ENCODE measurements at places on chromosomes 3 and 15.

GRCh38 chr3:44814751-44815150 lies 47.0 kb upstream of the TMEM42 start:
- no peak for DNase-seq

GRCh38 chr3:126197854-126198584 lies 17.6 kb upstream of the ALDH1L1 start:
- peak; percentile 57 for DNase-seq

- DNase-seq: no peak
Observed at GRCh38 chr15:66798426-66799061, 96.5 kb downstream of the SMAD6 start.

DNA sequence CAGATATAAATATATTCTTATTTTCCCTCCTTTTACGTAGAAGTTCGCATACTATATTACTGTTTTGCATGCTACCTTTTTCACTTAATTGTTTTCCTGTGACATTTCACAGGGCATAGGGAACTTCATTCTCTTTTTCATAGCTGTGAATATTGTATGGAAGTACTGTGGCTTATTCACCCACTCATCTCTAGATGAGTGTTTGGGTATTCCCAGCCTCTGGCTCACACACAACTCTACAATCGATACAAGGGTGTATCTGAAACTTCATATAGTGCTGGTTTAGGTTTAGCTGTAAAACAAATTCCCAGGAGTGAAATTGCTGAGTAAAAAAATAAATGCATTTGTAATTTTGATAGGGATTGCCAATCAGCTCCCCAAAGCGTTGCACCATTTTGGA lies 55.3 kb upstream of the MAGI1 start:
- no peak for DNase-seq

- DNase-seq: no peak
Observed at GRCh38 chr3:24985668-24986067, 442.4 kb upstream of the RARB start.

GRCh38 chr3:100316641-100317069 lies 17.9 kb upstream of the NIT2 start:
- peak; percentile 5 for DNase-seq

GRCh38 chr15:94745371-94745770 lies 514.0 kb downstream of the MCTP2 start:
- DNase-seq: no peak

DNA sequence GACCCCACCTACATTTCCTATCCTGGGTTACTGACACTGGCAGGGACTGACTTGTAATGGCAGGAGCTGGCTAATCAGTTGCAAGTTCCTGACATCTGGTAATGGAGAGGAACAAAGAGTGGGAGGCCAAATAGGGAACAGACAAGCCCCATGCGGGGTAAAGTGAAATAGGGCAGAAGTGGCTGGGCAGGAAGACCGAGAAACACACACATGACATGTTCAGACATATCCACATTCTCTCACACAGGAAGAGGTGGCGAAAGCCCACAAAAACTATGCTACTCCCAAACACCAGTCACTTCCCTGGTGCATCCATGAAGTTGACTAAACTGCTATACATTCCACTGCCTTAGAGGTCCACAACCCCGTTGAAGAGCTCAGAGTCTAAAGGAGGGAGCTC lies 394.1 kb upstream of the TBL1XR1 start:
- peak; percentile 55 for DNase-seq

DNA sequence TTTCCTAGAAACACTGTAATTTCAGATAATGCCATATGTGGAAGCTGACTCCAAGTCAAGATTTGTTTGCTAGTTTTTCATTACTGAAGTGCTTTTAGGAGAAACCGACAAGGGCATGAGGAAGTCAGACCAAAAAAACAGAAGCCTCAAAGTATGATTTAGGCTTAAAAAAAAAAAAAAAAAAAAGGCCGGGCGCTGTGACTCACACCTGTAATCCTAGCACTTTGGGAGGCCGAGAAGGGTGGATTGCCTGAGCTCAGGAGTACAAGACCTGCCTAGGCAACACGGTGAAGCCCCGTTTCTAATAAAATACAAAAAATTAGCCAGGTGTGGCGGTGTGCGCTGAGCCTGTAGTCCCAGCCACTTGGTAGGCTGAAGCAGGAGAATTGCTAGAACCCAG lies 11.6 kb downstream of the RPL15 start:
- no peak for DNase-seq

- no peak for DNase-seq
Observed at GRCh38 chr3:182789371-182789770, 3.9 kb upstream of the ATP11B start.

- DNase-seq: peak; percentile 63
Observed at GRCh38 chr15:52709187-52709981, 30.2 kb upstream of the ATOSA start.

DNA sequence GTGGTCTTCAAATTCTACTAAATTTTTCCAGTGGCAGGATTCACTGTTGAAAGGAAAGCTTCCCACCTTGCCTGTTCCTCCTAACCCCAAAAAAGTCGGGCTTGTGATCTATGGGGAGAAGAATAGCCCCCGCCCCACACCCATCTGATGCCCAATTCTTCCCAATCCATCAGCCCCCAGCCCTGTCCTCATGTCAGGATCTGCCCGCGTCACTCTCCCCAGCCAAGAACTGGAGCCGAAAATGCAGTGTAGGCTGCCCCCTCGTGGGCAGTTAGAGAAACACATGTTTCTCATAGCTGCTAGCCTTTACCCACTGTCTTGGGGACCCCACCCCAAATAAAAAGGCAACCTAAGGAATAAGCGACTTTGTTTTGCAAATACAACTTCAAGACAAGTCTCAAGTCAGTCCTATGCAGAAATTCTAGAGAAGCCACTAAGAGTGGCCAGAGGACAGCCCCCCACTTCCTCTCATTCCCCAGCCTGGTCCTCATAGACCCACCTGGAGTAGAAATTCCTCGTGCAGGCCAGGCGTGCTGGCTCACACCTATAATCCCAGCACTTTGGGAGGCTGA lies 13.0 kb upstream of the CSK start:
- DNase-seq: peak; percentile 51

DNA sequence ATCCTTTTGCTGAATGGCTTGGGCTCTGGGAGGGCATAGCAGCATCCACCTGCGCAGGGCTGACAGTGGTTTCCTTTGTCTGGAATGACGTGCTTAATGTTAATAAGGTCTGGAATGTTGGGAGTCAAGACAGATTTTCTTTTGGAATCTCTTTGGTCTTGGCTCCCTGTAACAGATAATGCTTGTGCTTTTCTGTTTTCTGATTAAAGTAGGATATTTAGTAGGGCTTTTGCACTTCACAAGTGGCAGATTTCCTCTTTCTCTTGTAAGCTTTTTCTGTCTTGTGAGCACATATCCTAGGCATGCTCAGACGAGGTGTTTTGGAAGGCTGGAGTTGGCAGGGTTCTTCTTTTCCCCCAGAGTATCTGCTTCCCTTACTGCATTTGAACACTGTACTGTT lies 189.6 kb downstream of the GHSR start:
- DNase-seq: no peak

DNA sequence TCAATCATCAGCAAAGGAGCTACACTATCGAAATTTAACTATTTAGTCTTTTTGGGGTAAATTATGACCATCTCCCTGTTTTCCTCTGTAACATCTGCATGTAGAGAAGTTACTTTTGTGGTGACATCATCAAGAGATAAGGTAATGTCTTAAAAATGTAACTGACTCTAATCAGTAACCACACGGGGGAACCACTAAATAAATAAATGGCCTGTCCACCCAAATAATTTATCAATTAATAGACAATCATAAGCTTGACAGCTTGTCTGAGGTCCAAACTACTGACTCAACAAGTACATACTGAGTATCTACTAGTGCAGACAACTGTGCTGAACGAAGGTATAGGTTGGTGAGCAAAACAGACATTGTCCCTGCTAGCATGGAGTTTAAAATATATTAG lies 219.3 kb downstream of the SLC9A9 start:
- DNase-seq: no peak

DNA sequence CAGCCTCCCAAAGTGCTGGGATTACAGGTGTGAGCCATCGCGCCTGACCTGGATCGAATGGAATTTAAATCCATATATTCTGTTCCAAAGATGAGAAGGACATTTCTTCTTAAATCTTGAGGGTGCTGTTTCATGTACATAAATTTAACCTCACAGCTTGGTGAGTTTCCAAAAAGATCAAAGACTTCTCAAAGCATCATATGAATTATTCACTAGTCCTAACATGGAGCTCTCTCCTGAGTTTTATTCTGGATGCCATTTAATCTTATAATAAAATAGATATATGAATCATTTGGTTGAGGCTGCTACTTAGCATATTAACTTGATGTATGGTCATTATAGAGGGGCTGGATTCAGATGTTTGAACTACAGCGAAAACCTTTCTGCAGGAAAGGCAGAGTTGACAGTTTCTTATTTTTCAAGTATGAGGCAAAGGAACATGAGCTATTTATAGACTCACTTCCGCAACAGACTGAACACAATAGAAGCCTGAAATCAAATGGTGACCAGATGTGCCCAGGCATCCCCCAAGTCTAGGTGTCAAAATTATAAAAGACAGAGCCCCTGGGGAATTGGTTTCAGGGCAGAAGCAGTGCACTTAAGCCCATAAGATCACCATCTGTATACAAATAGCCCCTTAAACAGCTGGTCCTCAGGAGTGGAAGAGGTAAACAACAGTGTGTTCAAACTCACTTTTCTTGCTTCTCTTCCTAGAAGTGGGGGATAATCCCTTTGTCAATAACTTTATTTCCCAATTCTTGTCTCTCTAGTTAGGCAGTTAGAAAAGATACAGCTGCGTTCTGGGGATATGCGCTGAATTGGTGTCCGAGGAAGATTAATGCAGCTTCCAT lies 29.7 kb downstream of the STARD9 start:
- no peak for DNase-seq

DNA sequence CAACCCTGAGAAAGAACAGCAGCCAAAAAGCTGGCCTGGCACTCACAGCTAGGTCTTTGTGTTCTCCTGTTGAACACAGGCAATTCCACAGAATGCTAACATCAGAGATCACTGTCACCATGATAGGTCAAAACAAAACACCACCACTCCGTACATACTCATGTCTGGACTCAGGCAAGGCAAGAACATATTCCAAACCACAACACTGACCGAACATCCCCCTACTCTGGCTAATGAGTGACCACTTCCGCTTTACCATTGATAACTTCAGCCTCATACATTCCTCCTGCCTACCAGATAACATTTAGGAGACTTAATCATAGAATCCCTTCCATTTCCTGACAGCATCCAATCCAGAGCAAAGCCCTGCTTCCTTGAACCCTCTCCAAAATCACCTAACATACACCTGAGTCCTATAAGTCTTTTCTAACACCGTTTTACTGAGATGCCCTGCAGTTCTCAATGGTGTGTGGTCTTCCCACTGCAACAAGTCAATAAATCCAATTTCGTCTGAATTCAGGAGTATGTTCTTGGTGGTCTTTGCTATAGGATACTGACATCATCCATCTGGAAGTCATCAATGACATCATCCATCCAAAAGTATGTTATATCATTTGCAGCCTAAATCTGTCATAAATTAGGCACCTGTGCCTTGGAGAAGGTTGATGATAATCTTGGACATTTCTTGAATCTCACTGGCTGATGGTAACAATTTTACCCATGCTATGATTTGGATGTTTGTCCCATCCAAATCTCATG lies 23.7 kb downstream of the RIOX2 start:
- DNase-seq: no peak

DNA sequence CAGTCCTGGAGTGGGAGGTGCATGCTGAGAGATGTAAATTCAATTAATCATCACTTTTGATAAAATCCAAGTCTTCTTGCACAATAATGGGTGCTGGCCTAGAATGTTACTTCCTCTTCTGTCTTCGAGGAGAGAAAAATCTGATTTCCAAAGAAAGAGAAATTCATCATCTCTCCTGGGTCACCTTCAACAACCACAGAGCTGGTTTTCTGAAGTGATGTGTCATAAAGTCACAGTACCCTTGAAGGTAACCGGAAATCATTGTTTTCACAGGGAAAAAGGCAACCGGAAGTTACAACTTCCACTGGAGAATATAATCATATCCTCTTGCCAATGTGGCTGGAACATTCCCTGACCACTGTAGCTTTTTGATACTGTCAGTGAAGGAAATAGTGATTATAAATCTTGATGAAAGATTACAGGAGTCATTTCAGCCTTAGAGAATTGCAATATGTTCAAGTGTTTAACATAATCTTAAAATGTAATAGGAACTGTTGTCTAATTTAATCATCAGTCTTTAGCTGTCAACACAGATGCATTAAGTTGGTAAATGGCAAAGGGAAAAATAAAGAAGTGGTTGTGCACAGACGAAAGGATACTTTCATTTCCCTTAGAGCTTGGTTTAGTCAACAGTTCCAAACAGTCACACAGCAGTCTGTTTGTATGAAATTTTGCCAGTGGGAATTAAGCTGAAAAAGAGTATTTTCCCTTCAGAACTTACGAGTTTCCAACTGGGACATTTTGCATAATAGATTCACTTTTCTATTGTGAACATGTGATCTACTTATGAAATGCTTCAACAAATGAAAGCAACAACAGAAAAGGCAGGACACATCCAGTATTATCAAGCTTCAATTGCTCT lies 106.5 kb upstream of the SLC4A7 start:
- DNase-seq: no peak

- DNase-seq: no peak
Observed at GRCh38 chr3:8822141-8822540, 52.7 kb upstream of the OXTR start.

DNA sequence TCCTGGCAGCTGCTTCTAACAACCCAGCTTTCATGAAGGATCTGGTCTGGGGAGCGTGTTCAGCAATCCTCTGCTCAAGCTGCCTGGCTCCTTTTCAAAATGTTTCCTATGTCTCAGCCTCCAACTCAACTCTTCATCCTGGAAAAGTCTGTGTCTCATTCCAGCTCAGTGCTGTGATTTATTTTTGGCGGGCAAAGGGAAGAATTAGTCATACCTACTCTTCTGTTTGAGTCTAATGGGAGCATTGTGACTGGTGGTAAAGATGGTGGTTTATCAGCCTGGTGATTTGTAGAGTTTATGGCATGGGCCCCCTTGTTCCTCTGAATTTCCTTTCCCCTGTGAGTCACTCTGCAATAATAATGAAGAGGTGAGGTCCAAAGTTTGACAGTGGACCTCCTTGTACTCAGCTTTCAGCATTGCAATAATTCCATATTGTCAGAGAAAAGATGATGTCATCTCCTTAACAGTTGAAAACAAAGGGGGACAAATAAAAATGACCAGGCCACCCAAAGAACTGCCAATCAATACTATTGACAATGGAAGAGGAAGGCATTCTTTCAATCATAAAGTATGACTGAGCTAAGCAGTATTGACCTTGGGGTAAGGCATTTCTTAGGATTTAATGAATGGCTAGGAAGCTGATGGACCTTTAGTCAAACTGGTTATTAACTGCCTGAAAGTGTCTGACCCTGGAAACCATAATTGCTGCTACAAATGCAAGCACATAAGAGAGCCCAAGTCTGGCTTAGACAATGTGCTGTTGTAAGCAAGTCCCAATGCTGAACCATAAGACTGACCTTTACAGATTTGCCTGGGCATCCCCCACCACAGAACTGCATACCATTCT lies 204.7 kb upstream of the MCTP2 start:
- no peak for DNase-seq

GRCh38 chr3:145698250-145698649 lies 462.7 kb downstream of the PLOD2 start:
- DNase-seq: no peak

DNA sequence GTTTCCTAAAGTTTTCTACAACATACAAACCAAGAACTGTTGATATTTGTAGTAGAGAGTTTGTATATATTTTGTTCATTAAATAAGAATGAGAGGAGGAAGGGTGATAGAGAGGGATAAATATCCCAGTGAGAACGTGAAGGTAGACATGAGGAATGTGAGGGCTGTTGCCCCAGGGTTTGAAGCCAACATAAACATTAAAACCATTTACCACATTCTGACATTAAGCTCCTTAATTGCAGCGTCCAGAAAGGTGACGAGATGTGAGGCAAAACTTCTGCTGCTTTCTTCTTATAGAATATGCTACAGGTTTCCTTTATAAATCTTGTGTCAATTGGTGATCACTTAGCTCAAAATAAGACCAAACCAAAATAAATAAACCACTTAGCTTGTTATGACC lies 267.8 kb upstream of the CNTN4 start:
- DNase-seq: no peak

Data from NCI-H146 (cell line).